Mucosa of gallbladder (tissue), 1 donor: ENCODE measurements at places on chromosomes 5 and 9. TPM values are rescaled to one million over a fixed set of nuclear protein-coding genes. Genes with fewer than 3 reads are reported as not detected.

GRCh38 chr5:72955143-72955767 is 586 bp upstream of the FCHO2 start:
- peak; percentile 73 for DNase-seq

GRCh38 chr5:377326-377981 is 55.9 kb downstream of the AHRR start:
- peak; percentile 4 for DNase-seq

- DNase-seq, result no peak
Observed at GRCh38 chr9:76676857-76677256, 87.4 kb upstream of the PCA3 start.

DNA sequence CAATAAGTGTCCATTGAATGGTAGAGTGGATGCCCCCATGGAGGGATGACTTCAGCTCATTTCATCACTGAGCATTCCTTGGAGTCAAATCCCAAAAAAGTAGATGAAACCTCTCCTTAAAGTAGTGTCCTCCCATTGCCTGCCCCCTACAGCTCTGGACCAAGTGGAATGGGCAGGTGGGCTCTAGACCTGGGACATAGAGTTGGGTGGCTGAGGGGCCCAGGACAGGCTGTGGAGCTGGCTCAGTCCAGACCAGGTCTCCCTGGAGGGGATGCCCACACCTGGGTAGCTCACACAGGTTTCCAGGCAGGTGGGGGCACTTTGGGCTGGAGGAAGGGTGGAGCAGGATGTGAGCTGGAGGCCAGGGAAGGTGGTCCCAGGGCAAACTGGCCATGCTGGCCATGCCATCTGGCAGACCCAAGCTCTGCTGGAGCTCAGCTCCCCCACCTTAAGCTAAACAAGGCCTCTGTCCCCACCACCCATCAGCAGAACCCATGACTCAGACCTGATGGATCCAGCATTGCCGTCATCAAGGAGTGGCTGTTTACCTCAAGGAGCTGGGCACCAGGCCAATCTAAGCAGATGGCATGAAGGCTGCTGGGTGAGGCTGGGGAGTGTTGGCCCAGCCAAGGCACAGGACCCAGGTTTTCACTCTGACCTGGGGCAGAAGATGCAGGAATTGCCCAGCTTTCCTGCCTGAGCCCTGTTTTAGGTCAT is 6.2 kb upstream of the SPINK4 start:
- peak; percentile 94 for DNase-seq

DNA sequence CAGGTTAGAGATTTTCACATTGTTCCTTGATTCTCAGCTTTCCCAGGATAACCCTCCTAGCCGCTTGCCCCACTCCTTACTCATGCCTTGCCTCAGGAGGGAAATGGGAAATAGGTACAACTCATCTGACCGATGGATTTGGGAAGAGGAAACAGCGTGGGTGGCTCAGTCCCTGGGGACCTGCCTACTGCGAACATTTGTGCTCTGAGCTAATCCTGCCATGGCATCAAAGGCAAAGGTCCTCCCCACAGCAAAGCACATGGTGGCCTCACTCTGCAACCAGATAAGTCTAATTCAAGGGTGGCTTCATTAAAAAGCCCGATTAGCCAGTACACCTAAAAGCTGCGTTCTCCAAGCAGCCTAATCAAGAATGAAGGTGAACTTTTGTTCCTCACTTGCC is 82.4 kb upstream of the ADRA1B start:
- no peak for DNase-seq

CDHR2 gene
- total RNA-seq, result 65.7 TPM

DNA sequence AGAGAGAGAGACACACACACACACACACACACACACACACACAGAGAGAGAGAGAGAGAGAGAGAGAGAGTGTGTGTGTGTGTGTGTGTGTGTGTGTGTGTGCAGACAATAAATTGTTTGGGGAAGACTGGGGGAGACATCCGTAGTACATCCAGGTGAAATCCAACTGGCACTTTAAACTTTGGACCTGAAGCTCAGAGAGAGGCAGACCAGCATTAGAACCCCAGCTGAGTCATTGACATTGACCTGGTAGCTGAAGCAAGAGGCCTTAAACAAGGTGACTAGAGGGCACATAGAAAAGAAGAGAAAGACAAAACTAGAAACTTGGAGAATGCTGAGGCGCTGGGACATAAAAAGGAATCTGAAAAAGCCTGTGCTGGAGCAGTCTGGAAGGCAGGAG is 251.5 kb downstream of the CRB2 start:
- DNase-seq, result no peak

MAMDC2 gene
- 38.9 TPM for total RNA-seq

GRCh38 chr5:65144136-65144871 is 337.4 kb downstream of the ADAMTS6 start:
- DNase-seq, result no peak

GRCh38 chr5:76582230-76583162 is 40.7 kb downstream of the F2RL2 start:
- no peak for DNase-seq

LCN1 gene
- total RNA-seq, result not detected

- DNase-seq, result no peak
Observed at GRCh38 chr5:43753069-43753468, 150.1 kb downstream of the NNT start.

C9 gene
- 1.0 TPM for total RNA-seq

DNA sequence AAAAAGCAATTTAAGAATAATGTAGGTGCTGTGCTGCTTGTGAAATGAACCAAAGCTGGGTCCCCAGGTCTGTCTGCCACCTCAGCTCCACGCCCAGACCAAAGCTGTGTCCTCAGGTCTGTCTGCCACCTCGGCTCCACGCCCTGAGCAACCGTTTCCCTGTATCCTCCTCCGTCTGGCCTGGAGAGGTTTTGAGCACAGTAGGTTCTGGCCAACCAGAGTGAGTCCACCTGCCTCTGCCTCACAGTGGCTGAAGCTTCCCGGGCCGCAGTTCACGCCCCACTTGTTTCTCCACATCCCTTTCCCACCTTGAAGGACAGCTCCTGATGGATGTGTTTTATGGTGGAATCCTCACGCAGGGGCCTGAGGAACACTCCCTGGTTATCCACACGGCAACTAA is 120.5 kb downstream of the ADAMTS2 start:
- no peak for DNase-seq

DNA sequence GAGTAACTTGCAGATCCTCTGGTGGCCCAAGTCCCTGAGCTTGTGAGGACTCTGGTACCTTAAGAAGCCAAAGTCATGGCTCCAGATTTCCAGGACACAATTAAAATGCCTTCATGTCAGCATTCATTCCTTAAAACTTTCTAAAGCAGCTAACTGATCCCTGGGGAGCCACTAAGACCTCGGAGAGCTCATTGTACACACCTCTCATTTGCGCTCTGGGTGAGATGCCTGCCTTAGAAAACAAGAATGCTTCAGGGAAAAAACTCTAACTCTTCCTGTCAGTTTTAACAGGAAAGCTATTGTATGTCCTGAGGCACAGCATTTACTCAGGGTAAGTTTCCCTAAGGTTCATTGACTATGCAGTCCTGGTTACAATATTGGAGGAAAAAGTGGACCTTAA is 285.0 kb downstream of the EFNA5 start:
- DNase-seq, result no peak

DNA sequence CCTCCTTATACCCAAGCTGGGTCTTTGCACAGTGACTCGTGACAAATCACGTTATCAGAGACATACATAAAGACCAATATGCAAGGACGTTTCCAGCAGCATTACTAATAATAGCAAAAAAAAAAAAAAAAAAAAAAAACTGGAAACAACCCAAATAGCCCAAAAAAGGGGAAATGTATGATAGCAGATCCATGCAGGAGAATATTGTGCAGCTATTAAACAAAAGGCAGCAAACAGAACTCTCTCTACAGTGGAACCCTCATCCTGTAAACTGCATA is 37.7 kb downstream of the C5orf15 start:
- no peak for DNase-seq

HMCN2 gene
- total RNA-seq, result 1.8 TPM

DNA sequence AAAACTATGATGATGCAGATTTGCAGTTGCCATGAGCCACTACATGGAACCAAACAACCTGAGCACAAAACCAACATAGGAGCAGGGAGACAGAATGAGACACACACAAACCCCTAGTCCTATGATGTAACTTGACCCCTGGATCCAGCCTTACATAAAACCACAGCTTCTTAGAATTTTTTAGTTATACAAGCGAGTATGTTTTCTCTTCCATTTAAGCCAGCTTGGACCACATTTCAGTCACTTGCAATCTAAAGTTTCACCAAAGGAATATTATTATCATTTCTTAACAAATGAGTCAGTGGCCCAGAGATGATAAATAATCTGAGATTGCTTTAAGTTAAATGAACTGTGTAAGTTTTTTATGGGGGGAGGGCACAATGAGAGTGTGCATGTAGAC is 6.8 kb downstream of the SPOCK1 start:
- no peak for DNase-seq

TOR4A gene
- total RNA-seq, result 61.6 TPM

GRCh38 chr5:171659896-171660295 is 125.7 kb upstream of the SMIM23 start:
- no peak for DNase-seq

DNA sequence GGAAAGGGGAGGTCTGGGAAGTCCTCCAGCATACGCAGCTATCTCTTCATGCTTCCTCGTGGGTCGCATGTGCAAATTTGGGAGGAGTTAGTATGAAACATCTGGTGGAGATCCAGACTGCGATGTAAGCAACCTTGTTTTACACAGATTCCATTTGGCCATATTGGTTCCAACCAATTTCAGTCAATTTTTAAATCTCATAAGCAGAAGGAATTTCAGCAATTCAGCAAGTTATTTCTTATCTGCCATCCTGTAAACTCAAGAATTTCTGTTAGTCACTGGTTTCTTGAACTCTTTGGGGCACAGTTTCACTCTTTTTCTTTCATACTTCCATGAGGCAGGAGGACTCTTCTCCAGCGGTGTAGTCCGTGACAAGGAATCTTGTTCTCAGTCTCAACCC is 130.4 kb upstream of the CLINT1 start:
- DNase-seq, result no peak

TAF1L gene
- 0.03 TPM for total RNA-seq

NUTM2F gene
- total RNA-seq, result not detected
